ENCODE measurements at places on chromosomes 1 and 21.

DNA sequence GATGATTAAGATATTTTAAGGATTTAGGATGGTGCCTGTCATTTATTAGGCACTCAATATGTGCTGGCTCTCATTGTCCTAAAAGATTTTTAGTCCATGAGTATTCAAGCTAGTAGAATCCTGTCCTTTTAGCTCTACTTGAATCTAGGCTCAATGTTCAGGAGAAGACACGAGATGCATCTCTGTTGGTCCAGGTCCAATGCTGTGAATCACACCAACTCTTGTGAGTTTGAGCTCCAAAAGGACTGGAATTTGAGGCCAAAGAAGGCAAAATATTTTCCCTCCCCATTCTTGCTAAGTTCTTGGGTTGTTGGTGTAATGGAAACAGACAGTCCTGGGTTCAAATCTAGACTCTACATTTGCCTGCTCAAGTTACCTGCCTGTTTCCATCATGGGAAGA is 1.4 kb upstream of the PODN start:
- no peak for DNase-seq

- no peak for DNase-seq
Measured at GRCh38 chr1:43867976-43868740, 65.4 kb upstream of the ARTN start.

DNA sequence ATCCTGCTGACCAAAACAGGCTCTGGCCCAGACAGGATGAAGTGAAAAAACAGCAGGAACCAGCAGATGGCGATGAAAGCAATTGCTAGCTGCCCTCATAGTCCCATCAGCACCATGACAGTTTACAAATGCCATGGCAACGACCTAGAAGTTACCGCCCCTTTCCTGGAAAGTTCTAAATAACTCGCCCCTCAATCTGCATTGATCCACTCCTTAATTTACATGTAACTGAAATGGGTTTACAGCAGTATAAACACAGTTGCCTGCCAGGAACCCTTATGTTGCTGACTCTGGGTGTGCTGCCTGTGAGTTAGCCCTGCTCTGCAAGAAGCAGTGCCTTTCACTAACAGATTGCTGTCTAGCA is 65.5 kb upstream of the CR1L start:
- peak; percentile 36 for DNase-seq

GRCh38 chr1:26838474-26839338 is 12.2 kb downstream of the ZDHHC18 start:
- DNase-seq, result peak; percentile 43

- DNase-seq, result no peak
Measured at GRCh38 chr1:39575191-39576015, 1.2 kb downstream of the PABPC4 start.

- DNase-seq, result no peak
Measured at GRCh38 chr1:91572044-91572443, 71.4 kb downstream of the CDC7 start.

- no peak for DNase-seq
Measured at GRCh38 chr1:184010788-184011187, 26.7 kb downstream of the COLGALT2 start.

GRCh38 chr1:7491109-7491817 is 279.8 kb upstream of the VAMP3 start:
- no peak for DNase-seq

GRCh38 chr1:227315629-227316346 is 2.5 kb downstream of the CDC42BPA start:
- peak; percentile 66 for DNase-seq

DNA sequence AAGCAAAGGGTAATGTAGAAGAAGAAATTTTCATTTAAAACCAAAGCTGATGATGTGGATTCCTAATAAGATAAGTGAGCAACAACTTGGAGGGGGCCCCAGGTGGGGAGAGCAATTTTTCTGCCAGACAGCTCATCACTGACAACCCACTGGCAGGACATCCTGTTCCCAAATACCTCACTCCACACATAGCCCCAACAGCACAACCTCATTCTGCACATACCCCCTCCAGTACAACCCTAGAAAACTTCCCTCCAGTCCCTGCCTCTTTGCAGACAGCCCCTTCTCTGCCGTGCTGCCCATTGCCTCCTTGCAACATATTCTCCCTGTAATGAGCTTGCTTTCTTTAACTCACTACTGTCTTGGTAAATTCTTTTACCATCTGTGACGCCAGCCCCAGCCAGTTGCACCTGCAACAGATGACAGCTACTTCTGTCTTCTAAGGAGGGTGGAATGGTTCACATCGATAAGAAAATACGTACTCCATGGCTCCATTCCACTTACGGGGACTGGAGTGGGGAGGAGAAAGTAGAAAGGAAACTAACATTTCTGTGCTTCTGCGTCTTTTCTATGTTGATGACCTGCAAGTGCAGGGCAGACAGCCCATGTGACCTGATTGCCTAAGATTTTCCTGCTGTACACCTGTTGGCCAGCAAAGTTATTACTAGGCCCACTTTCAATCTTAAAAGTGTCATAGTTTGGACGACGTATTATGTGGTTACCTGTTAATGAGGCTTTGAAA is 14.7 kb downstream of the RHEX start:
- DNase-seq, result no peak

- no peak for DNase-seq
Measured at GRCh38 chr1:211632808-211633523, 42.5 kb downstream of the NEK2 start.

- DNase-seq, result no peak
Measured at GRCh38 chr1:233252441-233252840, 43.1 kb downstream of the PCNX2 start.

- no peak for DNase-seq
Measured at GRCh38 chr1:112589766-112590165, 29.2 kb downstream of the ST7L start.

- DNase-seq, result no peak
Measured at GRCh38 chr1:190942475-190942874, 464.8 kb upstream of the BRINP3 start.

- DNase-seq, result no peak
Measured at GRCh38 chr1:231808990-231809389, 182.4 kb downstream of the DISC1 start.

GRCh38 chr21:44539991-44540666 is at the start of gene KRTAP10-1:
Gene KRTAP10-1 (minus strand): TSS chr21:44540195. CDS start chr21:44540150, 45 bp downstream.
- no peak for DNase-seq

GRCh38 chr1:211737115-211738035 is 62.0 kb upstream of the NEK2 start:
- DNase-seq, result no peak

DNA sequence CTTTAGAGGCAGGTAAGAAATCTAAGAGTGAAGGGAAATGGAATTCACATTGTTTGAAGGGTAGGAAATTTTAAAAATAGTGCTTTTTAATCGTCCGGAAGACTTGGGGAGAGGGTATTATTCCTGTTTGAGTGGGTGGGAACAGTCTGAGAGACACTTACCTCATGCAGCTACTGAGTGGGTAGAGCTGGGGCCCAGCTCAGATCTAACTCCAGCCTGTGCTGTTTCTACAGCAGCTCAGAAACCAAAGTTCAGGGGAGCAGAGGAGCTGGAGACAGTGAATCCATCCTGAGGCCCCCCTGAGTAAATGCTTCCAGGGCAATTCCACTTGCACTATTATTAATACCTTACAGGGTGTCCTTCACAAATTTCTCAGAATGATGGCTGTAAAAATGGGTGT is 63.8 kb downstream of the FGGY start:
- no peak for DNase-seq

- peak; percentile 62 for DNase-seq
Measured at GRCh38 chr1:230167419-230167852, 100.4 kb downstream of the GALNT2 start.

DNA sequence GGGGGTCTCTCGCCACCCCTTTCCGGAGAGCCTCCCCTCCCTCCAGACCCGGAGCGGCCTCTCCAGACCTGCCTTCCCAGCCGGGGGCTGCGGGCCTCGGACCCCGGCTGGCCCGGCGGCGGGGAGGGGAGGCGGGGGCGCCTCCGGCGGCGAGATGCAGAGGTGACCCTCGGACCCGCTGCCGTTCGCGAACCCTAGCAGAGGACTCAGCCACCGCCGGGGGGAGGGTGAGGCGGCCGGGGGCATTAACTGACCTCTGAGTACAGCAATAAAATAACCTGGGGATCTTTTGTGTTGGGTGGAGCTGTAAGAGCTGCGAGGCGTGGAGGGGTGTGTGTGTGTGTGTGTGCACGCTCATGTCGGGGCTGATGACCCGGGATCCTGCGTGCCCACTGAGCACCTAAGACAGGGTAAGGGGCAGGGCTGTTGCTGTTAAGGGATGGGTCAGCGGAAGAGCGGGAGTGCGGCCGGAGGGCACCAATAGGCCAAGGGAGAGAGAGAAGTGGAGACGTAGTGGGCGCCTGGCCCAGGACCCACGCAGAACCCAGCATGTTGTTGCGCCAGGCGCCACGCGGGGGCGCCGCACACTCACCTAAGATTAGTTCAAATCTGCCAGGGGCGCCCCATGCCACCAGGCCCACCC is 6.3 kb downstream of the HAPLN2 start:
- peak; percentile 49 for DNase-seq

- DNase-seq, result no peak
Measured at GRCh38 chr1:28244549-28245251, 8.8 kb downstream of the ATP5IF1 start.

GRCh38 chr1:5836776-5837440 is 155.3 kb downstream of the NPHP4 start:
- DNase-seq, result no peak

GRCh38 chr1:18606443-18607288 is 24.0 kb upstream of the PAX7 start:
- no peak for DNase-seq

GRCh38 chr1:233368106-233368788 is 40.7 kb downstream of the MAP3K21 start:
- no peak for DNase-seq

GRCh38 chr1:214281720-214282629 is 1.0 kb downstream of the SMYD2 start:
- DNase-seq, result peak; percentile 80

DNA sequence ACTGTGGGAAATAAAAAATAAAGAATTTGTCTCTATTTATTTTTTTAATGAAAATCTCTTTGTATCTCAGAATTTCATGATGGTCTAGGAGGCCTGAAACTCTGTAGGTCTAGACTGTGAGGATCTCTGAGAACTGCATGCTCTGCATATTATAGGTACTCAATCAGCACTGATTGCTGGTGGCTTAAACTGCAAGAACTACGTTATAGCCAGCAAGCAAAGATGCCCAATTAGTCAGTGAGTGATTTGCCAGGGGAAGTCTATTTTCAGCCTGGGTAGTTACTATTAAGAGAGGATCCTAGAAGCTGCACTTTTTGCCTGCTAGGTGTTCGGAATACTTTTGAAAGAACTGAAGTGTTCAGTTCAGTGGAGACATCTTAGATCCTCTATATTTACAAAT is 87.4 kb downstream of the GPR52 start:
- no peak for DNase-seq

GRCh38 chr1:37137601-37138000 is 103.3 kb upstream of the GRIK3 start:
- DNase-seq, result no peak

- no peak for DNase-seq
Measured at GRCh38 chr1:59506952-59507351, 210.1 kb downstream of the FGGY start.

DNA sequence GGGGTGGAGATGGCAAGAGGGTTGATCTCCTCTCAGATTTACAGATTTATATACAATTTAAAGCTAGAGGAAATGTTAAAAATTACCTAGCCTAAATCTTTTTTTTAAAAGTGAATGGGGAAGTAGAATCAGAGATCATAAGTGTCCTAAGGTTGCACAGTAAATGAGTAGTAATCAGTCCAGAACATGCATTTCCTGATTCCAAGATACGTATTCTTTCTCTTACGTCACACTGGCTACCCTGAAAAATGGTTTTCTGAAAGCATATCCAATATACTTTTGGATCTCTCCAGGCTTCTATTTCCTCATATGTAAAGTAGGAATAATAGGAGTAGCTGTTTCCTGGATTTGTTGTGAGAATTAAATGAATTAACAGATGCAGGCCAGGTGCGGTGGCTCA is 11.7 kb downstream of the GADD45A start:
- DNase-seq, result no peak

- no peak for DNase-seq
Measured at GRCh38 chr1:114176366-114176765, 22.7 kb upstream of the SYT6 start.

DNA sequence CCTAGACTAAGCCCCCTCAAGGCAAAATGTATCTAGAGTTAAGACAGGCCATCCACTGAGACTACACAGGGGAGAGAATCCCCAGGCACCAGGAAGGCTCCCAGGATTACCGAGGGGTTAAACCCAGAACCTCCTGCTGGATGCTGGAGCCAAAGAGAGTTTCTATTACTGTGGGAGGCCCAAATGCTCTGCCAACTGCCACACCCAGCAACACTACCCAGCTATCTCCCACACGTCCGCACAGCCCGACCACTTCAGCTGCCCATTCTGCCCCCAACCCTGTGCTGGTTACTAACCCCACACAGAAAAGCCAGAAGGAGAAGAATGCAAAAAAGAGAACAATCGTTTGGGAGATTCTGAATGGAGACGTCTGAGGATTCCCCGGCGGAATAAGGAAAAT is 63.6 kb downstream of the CD46 start:
- DNase-seq, result no peak

DNA sequence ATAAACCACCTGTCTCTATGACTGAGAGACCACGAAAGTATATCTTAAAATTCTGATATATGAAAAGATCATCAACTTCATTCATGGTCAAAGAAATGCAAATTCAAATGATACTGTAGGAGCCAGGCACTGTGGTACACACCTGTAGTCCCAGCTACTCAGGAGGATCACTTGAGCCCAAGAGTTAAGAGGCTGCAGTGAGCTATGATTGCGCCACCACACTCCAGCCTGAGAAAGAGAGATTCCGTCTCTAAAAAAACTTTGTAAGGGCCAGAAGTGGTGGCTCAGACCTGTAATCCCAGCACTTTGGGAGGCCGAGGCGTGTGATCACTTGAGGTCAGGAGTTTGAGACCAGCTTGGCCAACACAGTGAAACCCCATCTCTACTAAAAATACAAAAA is 17.0 kb downstream of the RERE start:
- no peak for DNase-seq

- peak; percentile 38 for DNase-seq
Measured at GRCh38 chr1:22105611-22106207, 37.2 kb downstream of the WNT4 start.

DNA sequence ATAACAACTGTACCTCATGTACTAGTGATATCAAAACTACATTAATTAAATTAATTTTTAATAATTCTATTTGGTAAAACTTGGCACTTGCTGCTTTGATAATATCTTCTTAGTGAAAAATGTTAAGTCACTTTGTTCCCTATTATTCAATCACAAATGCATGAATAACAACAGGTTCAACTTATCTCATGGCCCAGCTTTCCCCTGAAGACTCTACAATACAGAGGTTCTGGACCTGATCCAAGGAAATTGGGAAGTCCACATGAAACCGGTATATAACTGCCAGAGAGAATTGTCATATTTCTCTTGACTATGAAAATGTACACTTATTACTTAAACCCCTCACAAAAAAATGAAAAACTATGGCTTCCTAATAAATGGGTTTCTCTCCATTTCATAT is 33.9 kb upstream of the PTPRC start:
- DNase-seq, result no peak

GRCh38 chr1:100249155-100249536 is 488 bp downstream of the DBT start:
- no peak for DNase-seq

- no peak for DNase-seq
Measured at GRCh38 chr1:224052772-224053171, 61.1 kb upstream of the FBXO28 start.
